Activated T-helper 1 cell treated with anti-CD3 and anti-CD28 coated beads, Interleukin-12 subunit alpha, Interleukin-12 subunit beta, Interleukin-2, Interleukin-4 antibody, amounts not matched to agents 30 ng/mL and 10 ng/mL and 1 ng/mL, durations not matched to agents 14 hours and 24 hours and 36 hours (primary cell): ENCODE measurements at places on chromosomes 4 and X.

- H3K4me1 ChIP-seq, result peaks cover 65% of the 10 kb centered on the region
- peak; percentile 60 for DNase-seq
- H3K4me3 ChIP-seq, result peak overlapping the region; percentile 71
- peak overlapping the region; percentile 88 for H3K27ac ChIP-seq
- H3K36me3 ChIP-seq, result peaks cover 7% of the 10 kb centered on the region
Observed at GRCh38 chr4:6916587-6917460, 7.2 kb downstream of the TBC1D14 start.

- H3K36me3 ChIP-seq, result peaks cover 2% of the 10 kb centered on the region
- no peak overlapping the region for H3K27ac ChIP-seq
- H3K27me3 ChIP-seq, result no peaks in the 10 kb centered on the region
Observed at GRCh38 chr4:89077761-89078160, 20.8 kb upstream of the FAM13A start.

GRCh38 chr4:75653845-75654503 lies 19.2 kb downstream of the G3BP2 start:
- H3K4me3 ChIP-seq, result peak overlapping the region; percentile 41
- peaks cover 43% of the 10 kb centered on the region for H3K36me3 ChIP-seq
- peak overlapping the region; percentile 93 for H3K27ac ChIP-seq
- H3K27me3 ChIP-seq, result no peaks in the 10 kb centered on the region
- H3K4me1 ChIP-seq, result peaks cover 50% of the 10 kb centered on the region

DNA sequence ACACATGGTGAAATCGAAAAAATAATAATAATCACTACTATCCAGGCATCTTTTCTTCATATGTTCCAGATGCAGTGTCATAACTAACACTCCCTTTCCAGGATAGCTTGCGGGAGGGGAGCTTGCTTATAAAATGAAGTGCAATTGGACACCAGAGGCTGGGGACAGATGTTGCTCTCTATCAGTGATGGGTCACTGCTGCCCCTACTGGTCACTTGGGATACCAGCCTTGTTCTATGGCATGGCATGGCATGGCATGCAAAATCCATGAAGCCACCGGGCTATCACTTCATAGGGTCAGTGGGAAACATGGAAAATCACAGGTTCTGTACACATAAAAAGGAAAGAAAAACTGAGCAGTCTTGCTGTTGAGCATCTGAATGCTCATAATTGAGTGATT lies 168.1 kb downstream of the GLRA2 start:
- H3K27me3 ChIP-seq, result no peaks in the 10 kb centered on the region
- H3K4me3 ChIP-seq, result no peak overlapping the region
- H3K27ac ChIP-seq, result no peak overlapping the region
- DNase-seq, result no peak
- H3K4me1 ChIP-seq, result no peaks in the 10 kb centered on the region
- H3K36me3 ChIP-seq, result no peaks in the 10 kb centered on the region

DNA sequence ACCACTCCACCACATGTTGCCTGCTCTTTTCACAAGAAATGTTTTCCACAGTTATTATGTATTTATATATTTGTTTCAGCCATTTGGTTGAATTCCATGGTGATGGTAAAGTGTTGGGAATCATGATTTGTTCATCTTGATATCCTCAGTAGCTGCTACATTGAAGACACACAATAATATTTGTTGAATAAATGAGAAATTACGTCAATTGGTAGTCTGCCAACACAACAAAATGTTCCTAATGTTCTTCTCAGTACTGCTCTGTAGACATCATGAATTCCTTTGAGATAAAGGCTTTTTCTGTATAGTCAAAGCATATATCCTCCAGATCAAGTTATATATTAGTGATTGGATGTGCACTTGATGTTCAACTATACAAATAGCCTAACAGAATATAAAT lies 29.5 kb downstream of the CXXC4 start:
- H3K27ac ChIP-seq, result no peak overlapping the region
- DNase-seq, result no peak
- H3K4me1 ChIP-seq, result no peaks in the 10 kb centered on the region
- H3K36me3 ChIP-seq, result no peaks in the 10 kb centered on the region
- H3K27me3 ChIP-seq, result no peaks in the 10 kb centered on the region

DNA sequence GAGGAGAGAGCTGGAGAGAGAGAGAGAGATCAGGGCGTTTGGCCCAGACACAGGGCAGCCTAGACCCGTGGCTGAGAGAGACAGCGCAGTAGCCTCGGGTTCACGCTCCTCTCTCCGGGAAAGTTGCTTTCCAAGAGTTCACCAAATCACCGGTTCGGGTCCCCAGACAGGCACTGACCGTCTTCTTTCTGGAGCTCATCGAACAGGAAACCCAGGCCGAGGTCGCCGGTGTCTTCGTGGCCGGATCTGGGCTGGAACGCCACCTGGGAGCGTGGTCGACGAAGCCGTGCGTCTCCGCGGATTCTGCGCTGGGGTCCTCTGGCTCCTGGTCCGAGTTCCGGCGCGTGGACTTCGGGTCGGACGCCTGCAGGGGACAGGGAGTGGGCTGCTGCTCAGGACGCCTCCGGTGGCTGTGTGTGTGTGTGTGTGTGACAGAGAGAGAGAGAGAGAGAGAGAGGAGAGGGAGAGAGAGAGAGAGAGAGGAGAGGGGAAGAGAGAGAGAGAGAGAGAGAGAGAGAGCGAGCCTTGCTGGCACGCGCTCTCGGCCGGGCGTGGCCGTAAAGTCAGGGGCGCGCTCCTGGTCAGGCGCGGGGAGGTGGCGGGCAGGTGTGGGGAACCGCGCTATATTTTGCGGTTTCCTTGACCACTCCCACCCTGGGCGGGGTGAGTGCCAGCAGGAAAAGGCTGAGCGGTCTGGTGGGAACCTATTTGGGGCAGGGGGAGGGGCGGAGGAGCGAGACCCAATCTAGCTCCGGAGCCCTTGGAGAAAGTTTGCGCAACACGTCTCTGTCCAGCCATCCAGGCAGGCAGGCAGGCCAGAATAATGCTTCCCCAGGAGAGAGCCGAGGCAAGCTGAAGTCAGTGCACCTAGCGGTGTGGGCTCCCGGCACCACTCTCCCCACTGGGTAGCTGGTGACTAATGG lies 62.1 kb downstream of the RHOXF2B start:
- peaks cover 47% of the 10 kb centered on the region for H3K27me3 ChIP-seq
- peak overlapping the region; percentile 53 for H3K4me3 ChIP-seq
- H3K36me3 ChIP-seq, result no peaks in the 10 kb centered on the region
- no peak for DNase-seq

DNA sequence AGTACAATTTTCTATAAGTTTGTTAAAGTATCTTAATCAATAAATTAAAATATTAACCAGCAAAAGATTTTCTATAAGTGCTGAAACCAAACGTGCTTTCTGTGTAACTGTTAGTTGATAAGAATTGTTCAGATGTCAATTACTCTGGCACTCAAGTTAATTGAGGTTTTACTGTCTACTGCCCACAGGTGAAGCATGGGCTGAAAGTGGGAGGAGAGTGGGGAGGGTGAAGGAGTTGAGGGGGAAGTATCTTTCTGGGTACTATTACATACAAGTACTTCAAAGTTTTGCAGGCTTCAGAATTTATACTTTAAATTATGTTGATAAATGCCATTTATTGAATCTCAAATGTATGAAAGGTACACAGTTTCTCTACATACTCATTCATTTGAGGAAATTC lies 19.1 kb upstream of the CXCL3 start:
- H3K27me3 ChIP-seq, result peaks cover 6% of the 10 kb centered on the region
- no peak for DNase-seq
- H3K36me3 ChIP-seq, result no peaks in the 10 kb centered on the region
- H3K4me1 ChIP-seq, result no peaks in the 10 kb centered on the region
- no peak overlapping the region for H3K4me3 ChIP-seq
- no peak overlapping the region for H3K27ac ChIP-seq

- H3K4me1 ChIP-seq, result peaks cover 42% of the 10 kb centered on the region
- H3K36me3 ChIP-seq, result peaks cover 45% of the 10 kb centered on the region
- no peak overlapping the region for H3K4me3 ChIP-seq
- H3K27ac ChIP-seq, result no peak overlapping the region
- H3K27me3 ChIP-seq, result no peaks in the 10 kb centered on the region
Observed at GRCh38 chr4:37648084-37648817, 37.9 kb downstream of the RELL1 start.

DNA sequence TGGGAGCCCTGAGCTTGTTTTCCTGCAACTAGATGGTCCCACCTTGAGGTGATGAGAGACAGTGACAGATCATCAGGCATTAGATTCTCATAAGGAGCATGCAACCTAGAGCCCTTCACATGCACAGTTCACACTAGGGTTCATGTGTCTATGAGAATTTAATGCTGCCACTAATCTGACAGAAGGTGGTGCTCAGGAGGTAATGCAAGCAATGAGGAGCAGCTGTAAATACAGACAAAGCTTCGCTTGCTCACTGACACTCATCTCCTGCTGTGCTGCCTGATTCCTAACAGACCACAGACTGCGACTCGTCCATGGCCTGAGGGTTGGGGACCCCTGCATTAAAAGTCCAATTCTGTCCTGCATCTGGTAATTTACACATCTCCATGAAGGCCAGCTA lies 141.6 kb downstream of the KCNIP4 start:
- no peaks in the 10 kb centered on the region for H3K4me1 ChIP-seq
- no peak overlapping the region for H3K4me3 ChIP-seq
- no peak overlapping the region for H3K27ac ChIP-seq
- H3K36me3 ChIP-seq, result no peaks in the 10 kb centered on the region
- H3K27me3 ChIP-seq, result no peaks in the 10 kb centered on the region
